ENCODE measurements at places on chromosomes 12 and 14. TPM values are rescaled to one million over a fixed set of nuclear protein-coding genes. Genes with fewer than 3 reads are reported as not detected.

DNA sequence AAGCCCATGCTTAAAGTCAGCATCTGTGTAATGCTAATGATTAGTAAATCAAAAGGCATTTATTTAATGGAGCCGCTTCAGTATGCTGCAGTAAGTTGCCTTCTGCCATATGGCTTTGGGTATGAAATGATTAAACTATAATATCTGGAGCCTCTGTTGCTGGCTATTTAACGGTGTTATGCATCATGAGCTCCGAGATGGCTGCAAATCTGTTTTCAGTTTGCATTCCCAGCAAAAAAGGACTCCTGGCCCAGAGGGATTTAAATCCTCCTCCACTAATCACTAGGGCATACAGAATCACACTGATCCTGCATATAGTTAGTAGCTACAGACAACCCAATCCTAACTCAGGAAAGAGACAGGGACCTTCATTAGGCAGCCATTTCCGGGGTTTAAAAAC is 171.5 kb upstream of the EEA1 start:
- no peak for DNase-seq

DNA sequence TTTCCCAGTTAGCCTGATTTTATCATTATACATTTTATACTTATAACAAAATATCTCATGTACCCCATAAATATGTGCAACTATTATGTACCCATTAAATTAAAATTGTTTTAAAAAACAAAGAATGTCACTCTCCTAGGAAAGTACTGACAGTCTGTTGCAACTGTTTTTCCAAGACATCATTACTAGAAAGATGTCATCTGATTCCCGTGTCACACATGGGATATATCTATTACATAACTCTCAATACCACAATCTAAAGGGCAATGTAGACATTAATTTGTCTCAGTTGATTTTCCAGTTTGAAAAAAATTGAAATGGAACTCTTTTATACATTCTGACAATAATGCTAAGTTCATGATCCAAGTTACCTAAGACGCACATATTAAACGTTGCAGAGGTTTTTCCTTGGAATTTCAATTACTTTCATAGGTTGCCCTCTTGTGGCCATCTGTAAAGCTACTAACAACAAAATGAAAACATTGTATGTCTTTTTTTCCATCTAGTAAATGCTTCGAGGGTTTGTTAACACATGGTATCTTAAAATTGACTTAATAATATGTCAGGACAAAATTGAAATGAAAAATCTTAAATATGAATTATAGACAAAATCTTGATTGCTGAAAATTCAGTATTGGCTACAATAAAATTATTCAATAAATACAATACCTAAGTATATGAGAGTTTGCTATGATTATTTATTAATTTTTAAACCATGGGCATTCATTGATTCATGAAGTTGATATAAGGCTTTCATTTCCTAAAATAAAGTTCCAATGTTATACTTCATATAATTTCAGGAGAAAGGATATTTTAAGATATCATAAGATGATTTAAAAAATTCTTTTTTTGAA is 131.6 kb downstream of the PPFIA2 start:
- peak; percentile 55 for DNase-seq

The SLCO1C1 gene
- total RNA-seq, result not detected

GRCh38 chr12:56011509-56012090 is 9.2 kb upstream of the IKZF4 start:
- no peak for DNase-seq

- no peak for DNase-seq
Observed at GRCh38 chr12:88092771-88093170, 49.1 kb downstream of the CEP290 start.

The ITGA5 gene
- not detected for total RNA-seq

The FSCB gene
- not detected for total RNA-seq

The PMCH gene
- not detected for total RNA-seq

The PLEKHH1 gene
- 11.0 TPM for total RNA-seq

- no peak for DNase-seq
Observed at GRCh38 chr12:93594766-93595311, 22.4 kb downstream of the SOCS2 start.

The PPM1A gene
- total RNA-seq, result 15.8 TPM

GRCh38 chr14:51304438-51304837 is 64.4 kb downstream of the TMX1 start:
- DNase-seq, result no peak

The IL22 gene
- not detected for total RNA-seq

DNA sequence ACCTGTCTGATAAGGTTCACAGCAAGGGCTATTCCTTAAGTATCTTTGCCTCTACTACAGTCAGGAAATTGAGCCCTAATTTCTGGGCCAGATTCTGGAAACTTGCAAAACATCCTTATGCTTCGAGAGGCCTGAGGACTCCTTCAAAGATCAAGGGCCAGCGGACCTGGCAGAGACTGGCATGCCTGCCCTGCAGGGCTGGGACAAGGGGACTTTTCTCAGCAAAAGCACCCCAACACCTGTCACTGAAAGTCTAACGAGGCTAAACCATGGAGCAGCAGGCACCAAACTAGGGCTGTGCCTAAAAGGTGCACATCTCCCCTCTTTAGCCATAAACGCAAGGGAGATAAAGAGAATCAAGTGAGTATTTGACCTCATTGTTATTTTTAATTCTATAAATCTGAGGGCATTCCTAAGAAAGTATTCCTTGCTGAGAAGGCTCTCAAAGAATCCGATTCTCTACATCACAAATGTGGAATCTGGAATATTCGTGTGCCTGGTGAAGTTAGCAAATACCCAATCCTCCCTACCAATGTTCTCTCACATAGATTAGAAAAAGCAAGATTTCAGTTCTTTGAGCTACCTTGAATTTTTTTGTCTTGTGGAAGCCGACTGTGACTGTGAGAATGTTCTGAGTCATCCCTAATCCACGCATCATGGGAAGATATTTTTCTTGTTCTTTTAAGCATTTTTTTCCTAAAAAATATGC is 328.2 kb upstream of the NOVA1 start:
- DNase-seq, result no peak

DNA sequence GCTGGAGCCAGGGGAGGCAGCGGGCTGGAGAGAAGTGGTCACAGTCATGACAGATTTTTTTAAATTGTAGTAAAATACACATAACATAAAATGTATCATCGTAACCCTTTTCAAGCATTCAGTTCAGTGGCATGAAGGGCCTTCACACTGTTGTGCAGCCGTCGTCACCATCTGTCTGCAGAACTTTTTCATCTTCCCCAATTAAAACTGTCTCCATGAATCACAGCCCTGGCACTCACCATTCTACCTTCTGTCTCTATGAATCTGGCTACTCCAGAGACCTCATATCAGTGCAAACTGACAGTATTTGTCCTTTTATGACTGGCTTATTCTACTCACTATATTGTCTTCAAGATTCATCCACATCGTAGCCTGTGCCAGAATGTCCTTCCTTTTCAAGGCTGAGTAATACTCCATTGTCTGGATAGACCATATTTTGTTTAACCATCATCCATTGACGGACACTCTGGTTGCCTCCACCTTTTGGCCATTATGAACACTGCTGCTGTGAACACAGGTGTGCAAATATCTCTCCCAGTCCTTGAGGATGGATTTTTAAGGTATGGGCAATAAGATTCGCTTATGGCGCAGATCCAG is 91.5 kb upstream of the NCOR2 start:
- no peak for DNase-seq

GRCh38 chr12:78439666-78440065 is 424.9 kb upstream of the SYT1 start:
- DNase-seq, result no peak

GRCh38 chr12:32309811-32310736 is 89.3 kb upstream of the FGD4 start:
- DNase-seq, result no peak

The DRAM1 gene
- 1.1 TPM for total RNA-seq

DNA sequence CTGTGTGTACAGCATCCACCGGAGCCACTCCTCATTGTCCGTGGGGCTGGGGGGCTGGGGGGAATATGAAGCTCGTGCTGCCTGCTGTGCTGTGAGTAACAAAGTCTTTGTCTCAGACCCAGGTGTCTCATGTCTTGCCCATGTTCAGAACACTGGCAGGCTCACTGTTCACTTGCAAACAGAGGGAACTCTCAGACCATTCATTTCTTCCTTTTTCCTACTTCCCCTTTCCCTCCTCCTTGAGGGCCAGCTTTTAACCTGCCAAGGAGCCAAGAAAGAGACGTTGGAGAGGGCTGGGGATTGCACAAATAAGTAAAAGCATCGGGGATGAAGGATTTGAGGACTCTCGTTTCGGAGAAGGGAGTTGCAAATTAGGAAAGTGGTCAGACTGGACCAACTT is 21.6 kb downstream of the GPR132 start:
- no peak for DNase-seq

DNA sequence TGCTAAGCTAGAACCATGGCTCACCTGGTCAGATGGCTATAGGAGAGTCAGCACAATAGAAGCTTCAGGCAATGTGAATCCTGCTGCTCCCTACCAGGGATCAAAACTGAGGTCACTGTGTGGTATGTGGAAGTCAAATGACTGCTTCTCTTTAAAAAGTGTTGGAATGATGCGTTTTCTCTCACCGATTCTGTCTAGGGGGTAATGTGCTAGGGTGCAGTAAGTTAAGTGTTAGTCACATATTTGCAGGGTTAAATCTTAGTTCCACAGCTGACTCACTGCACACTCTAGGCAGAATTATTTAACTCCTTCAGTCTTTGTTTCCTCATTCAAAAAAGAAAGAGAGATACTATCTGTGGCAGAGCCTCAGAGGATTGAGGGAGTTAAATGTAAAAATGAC is 696.6 kb downstream of the DIO2 start:
- DNase-seq, result no peak

DNA sequence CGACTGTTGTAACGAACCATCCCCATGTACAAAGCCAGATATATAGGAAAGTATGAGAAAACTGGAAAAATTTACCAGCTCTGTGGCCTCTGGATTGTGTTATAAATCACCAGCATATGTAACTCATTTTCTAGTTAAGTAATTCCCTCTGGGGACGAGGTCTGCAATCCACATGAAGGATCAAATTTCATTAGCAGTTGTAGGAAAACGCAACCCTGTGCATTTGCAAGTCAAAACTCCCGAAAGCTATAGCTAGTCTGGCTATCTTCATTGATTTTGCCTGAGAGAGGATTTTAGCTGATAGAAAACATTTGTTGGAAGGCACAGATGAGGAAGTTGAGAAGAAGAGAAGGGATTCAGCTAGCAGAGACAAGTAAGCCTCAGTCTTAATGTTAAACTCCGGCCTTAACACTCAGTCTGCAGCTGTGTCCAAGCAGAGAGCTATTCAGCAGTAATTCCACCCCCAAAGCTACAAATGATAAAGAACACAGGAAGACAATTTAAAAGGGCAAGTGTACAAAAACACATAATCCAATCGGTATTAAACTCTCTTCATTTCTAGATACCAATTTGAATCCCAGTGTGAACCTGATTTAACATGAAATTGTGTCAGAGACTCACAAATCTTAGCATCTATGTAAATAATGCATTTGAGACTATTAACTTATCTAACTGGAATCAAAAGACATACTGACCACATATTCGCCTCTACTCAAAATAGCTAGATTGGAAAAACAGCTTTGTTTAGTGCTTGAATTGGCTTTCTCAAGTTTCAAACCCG is 54.2 kb upstream of the CERS5 start:
- DNase-seq, result no peak

- DNase-seq, result no peak
Observed at GRCh38 chr12:84911271-84912197, 1.1 kb downstream of the SLC6A15 start.

The PLEKHA5 gene
- 15.8 TPM for total RNA-seq

The BCAT1 gene
- total RNA-seq, result not detected

The IRAK3 gene
- not detected for total RNA-seq

The SERPINA10 gene
- total RNA-seq, result not detected

DNA sequence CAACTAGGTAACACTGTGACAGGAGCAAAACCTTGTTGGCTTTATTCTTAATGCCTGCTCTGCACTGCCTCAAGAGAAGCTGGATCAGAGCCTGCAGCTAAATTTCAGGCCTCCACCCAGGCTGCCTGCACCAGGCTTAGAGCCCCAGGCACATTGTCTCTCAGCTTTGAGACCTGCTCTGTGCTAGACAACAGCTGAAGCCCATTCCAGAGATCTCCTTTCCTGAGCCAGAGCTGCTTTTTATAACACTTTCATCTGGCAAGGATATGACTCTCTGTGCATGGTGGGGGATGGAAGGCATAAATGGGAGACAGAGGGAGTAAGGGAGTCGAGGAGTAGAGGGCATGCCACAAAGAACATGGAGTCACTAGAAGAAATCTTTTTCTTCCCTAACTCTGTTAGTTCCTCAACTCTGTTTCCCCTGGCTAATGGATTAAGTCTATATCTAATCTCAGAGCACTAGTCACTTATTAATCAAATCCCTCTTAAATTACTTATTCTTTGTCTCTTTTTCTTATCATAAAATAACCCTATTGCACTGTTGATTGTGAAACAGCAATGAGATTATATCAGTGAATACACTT is 27.1 kb upstream of the LUM start:
- no peak for DNase-seq

The IL23A gene
- 0.36 TPM for total RNA-seq

DNA sequence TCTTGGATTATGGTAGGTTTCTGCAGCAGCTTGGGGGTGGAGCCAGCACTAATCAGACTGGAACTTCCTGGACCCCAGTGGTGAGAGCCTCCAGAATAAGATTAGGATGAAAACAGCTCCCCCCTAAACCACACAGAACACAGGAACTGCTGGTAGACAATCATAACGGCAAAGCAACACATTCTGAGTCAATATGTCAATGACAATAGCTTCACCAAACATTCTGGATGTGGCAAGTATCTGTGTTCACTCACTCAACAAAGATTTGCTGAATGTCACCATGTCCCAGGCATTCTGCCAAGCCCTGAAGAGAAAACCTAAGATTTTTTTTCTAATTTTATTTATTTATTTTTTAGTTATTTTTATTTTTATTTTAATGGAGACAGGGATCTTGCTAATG is 65.2 kb downstream of the LRRC74A start:
- DNase-seq, result no peak

The CLEC4C gene
- not detected for total RNA-seq

The BEST3 gene
- not detected for total RNA-seq

DNA sequence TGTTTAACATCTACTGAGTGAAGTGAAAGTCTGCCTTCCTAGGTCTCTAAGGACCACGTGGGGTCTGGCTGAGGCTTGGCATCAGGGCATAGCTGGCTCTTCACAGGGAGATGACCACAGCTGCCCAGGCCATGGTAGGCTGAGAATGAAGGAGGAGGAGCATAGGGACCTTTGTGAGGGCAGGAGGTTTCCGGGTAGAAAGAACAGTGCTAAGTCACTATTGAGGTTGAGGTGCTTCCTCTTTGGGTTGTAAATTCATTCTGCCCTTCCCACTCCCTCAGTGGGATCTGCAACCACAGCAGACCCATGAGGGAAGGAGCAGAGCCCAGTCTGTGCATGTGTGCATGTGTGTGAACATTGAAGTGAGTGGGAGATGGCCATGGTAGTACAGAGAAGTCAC is 909.6 kb downstream of the VRK1 start:
- no peak for DNase-seq

- DNase-seq, result no peak
Observed at GRCh38 chr12:122979001-122979907, 1.2 kb upstream of the ARL6IP4 start.

- DNase-seq, result peak; percentile 45
Observed at GRCh38 chr14:57871459-57872080, 5.7 kb upstream of the SLC35F4 start.

Measured in HT-29 (cell line).